Esophagus muscularis mucosa (tissue), 4 donors: ENCODE measurements at places on chromosomes 2 and 18. TPM values are rescaled to one million over a fixed set of nuclear protein-coding genes. Genes with fewer than 3 reads are reported as not detected.

- peak overlapping the region; percentile 64 for H3K27ac ChIP-seq
- H3K27me3 ChIP-seq = no peaks in the 10 kb centered on the region
- DNase-seq = no peak
Measured at GRCh38 chr2:145065342-145065741, 545.4 kb upstream of the ZEB2 start.

The GAL3ST2 gene
- not detected for total RNA-seq

DNA sequence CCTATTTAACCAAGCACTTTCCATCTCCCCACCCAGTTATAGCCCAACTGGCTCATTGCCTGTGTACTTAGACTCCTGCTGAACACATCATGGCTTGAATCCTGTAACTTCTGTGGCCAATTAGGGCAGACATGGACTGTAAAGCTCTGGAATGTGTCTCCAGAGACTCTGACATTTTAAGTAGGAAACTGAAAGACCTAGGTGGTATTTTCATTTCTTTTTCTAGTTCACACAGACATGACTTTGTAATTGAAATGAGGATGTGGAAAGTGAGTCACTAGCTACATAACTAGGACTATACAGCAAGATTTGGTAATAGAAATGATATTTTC, 12.2 kb downstream of the DOK1 start:
- no peaks in the 10 kb centered on the region for H3K4me1 ChIP-seq
- H3K27me3 ChIP-seq = no peaks in the 10 kb centered on the region
- no peaks in the 10 kb centered on the region for H3K36me3 ChIP-seq
- H3K4me3 ChIP-seq = no peak overlapping the region

DNA sequence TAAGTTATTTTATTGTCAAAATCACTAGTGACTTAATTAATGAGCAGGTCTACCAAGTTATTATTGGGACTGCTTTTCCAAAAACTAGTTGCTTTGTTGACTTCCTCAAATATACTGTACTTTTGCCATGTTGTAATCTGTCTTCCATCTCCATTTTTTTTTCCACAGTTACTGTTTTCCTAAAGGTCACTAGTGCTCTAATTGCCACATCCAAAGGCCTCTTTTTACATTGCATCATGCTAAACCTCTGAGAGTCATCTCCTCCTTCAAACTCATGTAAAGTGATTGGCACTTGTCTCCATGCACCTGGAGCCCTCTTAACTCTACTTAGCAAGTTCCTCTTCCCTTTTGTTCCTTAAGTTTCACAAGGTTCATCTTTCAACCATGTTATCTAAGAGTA, 11.8 kb downstream of the PMAIP1 start:
- H3K4me1 ChIP-seq = no peaks in the 10 kb centered on the region
- peaks cover 6% of the 10 kb centered on the region for H3K27me3 ChIP-seq
- H3K27ac ChIP-seq = no peak overlapping the region
